ENCODE measurements at places on chromosomes 2 and 18.
A peak's percentile ranks its signal among the peaks of the same experiment; 100 is the strongest.

- DNase-seq, result no peak
Observed at GRCh38 chr18:78632111-78632541, 347.5 kb upstream of the SALL3 start.

DNA sequence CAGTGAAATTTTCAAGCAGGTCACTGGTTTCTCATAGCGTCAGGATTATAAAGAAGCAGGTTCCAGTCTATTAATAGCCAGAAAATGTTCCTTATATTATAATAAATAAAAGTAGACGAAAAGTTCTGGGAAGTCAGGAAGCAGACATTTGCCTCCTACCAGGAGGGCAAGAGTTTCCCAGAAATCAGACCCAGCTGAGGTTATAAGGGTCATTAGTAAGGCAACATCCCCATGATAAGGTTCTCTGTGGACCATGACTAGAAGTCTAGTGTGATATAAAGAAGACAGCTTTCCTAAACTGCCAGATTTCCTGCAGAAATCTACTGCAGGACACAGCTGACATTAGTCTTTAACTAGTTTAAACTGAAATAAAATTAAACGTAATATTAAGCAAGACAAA lies 210.1 kb upstream of the STK17B start:
- no peak for DNase-seq

DNA sequence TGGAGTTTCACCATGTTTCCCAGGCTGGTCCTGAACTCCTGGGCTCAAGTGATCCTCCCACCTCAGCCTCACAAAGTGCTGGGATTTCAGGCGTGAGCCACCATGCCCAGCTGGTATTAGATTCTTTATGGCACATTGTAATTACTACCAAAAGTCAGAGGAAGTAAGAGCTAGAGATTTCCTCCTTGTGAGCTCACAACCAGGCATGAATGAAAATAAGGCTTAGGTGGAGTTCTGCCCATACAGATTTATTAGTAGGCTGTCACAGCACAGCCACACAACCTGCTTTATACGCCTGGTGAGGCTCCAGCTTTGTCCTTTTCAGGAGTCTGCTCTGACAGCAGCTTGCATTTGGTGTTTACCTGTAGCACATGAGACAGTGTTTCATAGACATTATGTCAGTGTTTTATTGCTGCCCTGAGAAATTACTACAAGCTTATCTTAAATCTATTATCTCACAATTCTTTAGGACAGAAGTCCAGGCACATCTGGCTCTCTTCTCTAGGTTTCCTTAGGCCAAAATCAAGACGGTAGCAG lies 156.6 kb downstream of the TANC1 start:
- no peak for DNase-seq

- peak; percentile 74 for DNase-seq
Observed at GRCh38 chr2:174593574-174594203, 3.9 kb downstream of the WIPF1 start.

GRCh38 chr2:29628862-29629261 lies 292.5 kb downstream of the ALK start:
- DNase-seq, result no peak

DNA sequence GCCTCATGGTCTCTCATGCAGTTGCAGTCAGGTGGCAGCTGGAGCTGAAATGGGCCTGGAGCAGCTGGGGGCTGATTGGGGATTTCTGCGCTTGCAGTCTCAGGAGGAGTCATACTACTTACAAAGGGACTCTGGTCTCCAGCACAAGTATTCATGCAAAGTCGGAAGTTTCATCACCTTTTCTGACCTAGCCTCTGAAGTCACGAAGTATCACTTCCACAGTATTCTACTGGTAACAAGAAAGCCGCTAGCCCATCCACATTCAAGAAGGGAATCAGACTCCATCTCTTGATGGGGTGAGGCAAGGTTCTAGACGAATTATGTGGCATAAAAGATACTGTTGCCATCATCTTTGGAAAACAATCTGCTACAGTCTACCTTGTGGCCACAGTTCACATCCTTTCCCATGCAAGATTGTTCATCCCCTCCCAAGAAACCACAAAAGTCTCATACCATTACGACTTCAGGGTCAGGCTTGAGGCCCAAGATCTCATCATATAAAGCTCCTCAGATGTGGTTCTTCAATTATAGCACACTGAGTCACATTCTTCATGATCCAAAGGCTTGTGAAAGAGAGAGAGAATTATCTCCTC lies 95.3 kb downstream of the SMC6 start:
- DNase-seq, result no peak

- DNase-seq, result no peak
Observed at GRCh38 chr2:1593371-1594122, 150.8 kb downstream of the PXDN start.

DNA sequence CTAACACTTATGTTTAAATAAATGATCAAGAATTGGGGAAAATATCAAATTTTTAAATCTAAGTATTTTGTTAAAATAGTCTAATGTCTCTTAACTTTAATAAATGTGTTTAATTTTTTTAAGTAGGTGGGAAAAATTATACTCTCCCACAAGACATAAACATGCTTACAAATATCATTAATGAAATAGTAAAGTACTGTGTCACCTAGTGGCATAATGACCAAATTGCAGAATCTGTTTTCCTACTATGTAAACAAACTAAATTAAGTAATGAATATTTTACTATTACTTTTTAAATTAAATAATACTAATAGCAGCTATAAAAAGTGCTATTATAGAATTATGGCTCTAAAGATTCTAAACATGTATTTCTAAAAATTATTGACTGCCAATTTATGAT lies 52.0 kb upstream of the CHAC2 start:
- no peak for DNase-seq

- no peak for DNase-seq
Observed at GRCh38 chr2:233002829-233003657, 10.0 kb downstream of the NGEF start.

DNA sequence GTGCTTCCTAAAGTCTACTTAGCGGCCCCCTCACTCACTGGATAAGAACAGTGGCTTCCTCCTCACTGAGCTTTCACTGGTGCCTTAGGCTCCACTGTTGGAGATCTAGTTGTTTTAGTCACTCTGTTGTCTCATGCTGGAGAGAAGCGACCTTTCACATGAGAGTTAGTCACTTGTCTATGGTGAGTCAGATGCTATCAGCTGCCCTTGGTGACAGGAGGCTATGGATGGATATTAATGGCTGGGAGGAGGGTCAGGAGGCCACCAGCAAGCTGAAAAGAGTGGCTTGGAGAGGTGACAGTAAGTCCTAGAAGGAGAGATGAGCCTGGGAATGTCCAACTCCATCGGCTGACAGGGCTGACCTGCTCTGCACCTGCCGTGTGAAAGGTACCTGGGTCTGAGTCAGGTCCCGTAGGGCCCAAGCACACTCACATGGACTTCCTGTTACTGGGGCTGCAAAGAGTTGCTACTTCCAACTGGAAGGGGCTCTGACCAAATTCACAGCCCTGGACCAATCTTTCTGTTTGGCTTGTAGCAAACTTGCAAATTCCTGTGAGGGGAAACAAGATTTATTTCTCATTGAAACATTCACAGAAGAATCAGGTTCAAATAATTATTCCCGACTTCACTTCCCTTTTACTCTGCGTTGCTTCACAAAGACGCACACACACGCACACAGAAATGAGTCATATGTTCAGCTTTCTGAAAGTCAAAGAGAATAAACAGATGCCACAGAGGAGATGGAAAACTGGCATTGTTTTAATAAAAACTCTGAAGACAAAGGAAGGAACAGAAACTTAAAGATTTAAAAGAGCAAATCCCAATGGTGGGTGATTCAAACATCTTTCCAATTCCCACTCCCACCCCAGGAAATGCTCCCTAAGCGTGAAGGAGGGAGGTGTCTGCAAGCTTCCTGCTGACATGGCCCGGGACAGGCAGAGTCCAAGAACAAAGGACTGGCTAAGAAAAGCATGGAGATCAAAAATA lies 203.5 kb upstream of the TWIST2 start:
- DNase-seq, result no peak

DNA sequence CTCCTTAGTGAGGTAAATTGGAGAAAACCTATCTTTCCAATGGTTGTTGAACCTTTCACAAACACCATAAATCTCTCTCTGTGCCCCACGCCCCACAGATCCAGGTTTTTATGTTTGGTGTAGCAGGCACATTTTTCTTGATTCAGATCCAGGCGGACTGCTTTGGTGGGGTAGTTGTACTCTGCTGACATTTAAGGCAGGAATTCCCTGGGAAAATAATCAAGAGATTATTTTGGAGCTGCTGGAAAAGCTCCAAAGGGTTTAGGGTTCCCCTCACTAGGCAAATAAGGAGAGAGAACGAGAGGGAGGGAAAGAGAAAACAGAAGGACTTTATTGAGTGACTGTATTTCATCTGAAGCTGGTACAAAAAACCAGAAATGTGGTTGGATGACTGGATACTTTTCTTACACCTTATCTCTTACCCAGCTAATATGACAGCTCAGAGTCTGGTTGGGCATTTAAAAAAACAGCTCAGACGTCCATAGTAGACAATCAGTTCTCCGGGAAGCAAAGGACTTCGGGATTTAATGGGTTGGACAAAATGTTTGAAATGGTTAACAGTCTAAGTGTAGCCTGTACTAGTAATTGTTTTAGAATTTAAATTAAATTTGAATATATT lies 3.6 kb upstream of the AQP4 start:
- DNase-seq, result no peak

DNA sequence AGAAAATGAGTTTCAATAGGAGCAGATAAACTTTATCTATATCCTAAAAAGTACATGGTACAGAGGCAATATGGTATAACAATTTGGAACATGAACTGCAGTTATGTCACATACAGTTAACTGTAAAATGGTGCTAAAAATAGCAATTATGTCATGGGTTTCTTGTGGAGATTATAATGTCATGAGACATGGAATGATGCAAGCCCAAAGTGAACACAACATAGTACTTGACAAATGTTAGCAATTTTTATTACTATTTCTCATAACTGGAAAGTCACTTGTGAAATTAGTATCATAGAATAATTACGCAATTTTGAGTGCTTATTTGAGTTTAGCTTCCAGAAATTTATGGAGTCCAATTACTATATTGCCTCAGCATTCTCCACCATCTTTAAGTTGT lies 1263.4 kb downstream of the DSC3 start:
- DNase-seq, result no peak

- no peak for DNase-seq
Observed at GRCh38 chr2:160694631-160695030, 201.0 kb upstream of the RBMS1 start.

DNA sequence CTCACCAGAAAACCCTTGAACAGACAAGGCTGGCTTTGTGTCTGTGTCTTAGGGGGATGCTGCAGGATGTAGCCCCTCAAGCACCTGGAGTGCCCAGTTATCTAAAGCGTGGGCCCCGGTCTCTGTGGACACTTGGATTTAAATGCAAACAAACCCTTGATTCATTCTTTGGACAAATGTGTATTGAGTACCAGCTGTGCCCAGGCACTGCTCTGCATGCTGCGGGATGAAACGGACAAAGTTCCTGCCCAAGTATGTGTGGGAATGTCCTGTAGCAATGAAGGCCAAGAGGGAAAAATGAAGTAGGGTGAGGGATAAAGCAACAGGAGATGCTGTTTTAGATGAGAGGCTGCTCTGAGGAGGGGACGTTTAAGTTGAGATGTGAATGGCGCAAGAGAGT lies 53.9 kb downstream of the BOLA3 start:
- DNase-seq, result no peak

DNA sequence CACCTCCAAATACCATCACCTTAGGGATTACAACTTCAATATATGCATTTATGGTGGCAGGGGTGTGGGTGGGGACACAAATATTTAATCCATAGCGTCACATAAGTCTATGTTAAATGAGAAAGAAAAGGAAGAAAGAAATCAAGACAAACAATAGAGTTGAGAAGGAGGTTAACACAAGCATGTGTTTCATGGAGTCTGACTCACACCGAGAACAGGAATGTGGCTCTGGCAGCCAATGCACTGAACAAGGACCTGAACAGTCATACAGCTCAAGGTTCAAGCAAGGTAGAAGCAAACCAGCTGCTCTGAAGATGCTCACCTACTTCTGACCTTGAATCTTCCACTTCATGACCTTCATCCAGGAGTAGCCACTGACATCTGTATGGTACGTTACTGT lies 36.2 kb upstream of the LPIN1 start:
- no peak for DNase-seq

DNA sequence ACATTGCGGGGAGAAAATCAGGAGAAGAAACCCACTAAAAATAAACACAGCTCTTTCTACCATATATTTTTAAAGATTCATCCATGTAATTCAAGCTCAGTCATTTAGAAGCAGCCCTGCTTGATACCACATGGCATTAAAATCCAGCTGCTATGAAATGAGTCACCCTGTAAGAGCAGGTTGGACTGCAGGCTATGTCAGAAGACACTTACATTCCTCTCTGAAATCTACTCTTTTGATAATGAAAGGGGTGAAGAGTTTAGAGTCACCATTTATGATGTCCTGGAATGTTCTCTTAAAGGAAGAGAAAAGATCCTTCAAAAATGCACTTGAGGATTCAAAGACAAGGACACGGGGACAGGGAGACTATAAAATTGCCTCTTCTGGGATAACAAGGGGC lies 100.6 kb upstream of the APCDD1 start:
- no peak for DNase-seq

DNA sequence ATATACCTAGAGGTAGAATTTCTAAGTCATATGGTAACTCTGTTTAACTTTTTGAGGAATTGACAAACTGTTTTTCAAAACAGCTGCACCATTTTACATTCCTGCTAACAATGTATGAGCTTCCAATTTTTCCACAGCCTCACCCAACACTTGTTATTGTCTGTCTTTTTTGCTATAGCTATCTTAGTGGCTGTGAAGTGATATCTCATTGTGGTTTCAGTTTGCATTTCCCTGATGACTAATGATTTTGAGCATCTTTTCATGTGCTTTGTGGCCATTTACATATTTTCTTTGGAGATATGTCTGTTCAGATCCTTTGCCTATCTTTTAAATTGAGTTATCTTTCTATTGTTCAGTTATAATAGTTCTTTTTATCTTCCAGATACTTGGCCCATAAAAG lies 273.8 kb downstream of the AGPS start:
- no peak for DNase-seq

- no peak for DNase-seq
Observed at GRCh38 chr2:20186078-20186854, 38.7 kb downstream of the SDC1 start.

DNA sequence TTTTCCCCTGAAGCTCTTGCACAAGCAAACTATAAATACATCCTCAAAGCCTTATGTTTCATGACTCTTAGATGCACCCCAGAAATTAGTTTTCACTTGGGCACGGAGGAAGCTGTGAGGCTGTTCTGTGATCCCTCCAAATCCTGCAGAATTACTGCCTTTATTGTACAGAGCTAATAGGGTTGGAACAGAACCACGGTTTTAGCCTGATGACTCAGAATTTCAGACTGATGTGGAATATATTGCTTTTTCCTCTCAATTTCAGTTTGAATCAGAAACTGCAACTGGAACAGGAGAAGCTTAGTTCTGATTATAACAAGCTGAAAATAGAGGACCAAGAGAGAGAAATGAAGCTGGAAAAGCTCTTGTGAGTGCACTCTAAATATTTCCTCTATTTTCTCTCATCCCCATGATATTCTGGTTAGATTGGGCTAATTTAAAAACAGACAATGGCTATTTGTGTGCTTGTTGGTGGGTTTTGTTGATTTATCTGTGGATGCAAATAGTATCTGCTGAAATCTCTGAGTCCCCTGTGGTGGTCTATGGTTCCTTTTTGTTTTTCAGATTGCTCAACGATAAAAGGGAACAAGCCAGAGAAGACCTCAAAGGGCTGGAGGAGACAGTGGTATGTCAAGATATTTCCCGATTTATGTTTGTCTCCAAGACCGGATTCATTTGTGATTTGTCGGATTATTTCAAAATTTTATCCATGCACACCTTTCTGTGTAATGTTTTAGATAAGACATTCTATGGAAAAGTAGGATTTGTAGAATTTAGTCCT lies 38.2 kb upstream of the LYPD6B start:
- no peak for DNase-seq

- DNase-seq, result no peak
Observed at GRCh38 chr2:189249171-189249570, 69.6 kb upstream of the COL5A2 start.
